CD4-positive, alpha-beta T cell (primary cell): ENCODE measurements at places on chromosomes 16 and 17.

- DNase-seq = no peak
Observed at GRCh38 chr16:87854053-87854906, 15.0 kb downstream of the SLC7A5 start.

GRCh38 chr16:14420721-14421488 lies 209.2 kb downstream of the PARN start:
- DNase-seq = no peak

DNA sequence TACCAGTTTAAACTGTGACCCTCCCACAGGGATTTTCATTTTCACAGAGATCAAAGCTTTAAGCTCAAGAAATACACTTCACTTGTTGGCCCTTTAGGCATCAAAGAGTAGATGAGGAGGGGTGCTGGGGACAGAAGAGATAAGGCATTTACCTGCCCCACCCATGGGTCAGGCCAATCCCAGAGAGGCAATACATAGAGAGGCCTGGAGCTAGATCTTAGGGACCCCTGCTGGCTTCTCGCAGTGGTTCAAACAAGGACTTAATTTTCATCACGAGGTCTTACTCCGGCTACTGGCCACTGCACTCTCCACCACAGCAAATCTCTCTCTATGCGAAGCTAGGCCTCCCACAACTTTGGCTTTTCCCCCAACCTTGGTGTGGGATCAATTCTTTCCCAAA lies 46.6 kb downstream of the NOG start:
- DNase-seq = no peak

DNA sequence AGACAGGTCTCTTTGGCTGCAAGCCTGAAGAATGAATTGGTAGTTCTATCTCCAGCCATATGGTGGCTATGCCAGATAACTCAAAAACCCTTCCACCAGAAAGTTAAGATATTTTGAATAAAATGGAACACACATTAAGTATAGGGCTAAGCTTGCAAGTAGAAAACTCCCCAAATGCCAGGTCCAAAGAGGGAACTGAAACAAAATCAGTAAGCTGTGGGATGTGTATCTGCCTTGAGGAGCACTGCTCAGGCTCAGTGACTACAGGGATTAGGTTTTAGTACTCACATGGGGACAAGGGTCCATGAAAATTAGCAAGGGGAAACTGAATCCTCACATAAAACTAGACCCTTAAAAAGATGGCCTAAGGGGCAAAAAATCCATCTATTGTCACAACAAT lies 115.7 kb upstream of the PMFBP1 start:
- DNase-seq = no peak

GRCh38 chr17:20095336-20096080 lies 86.3 kb downstream of the SPECC1 start:
- no peak for DNase-seq

GRCh38 chr17:49003557-49004511 lies 6.6 kb downstream of the IGF2BP1 start:
- DNase-seq = no peak

GRCh38 chr17:55722742-55723487 lies at the start of gene TMEM100:
TMEM100 (minus strand) TSS chr17:55722864; CDS start chr17:55721070, 1,794 bp downstream.
- no peak for DNase-seq

GRCh38 chr16:20323591-20324117 lies 3.7 kb downstream of the GP2 start:
- DNase-seq = no peak

DNA sequence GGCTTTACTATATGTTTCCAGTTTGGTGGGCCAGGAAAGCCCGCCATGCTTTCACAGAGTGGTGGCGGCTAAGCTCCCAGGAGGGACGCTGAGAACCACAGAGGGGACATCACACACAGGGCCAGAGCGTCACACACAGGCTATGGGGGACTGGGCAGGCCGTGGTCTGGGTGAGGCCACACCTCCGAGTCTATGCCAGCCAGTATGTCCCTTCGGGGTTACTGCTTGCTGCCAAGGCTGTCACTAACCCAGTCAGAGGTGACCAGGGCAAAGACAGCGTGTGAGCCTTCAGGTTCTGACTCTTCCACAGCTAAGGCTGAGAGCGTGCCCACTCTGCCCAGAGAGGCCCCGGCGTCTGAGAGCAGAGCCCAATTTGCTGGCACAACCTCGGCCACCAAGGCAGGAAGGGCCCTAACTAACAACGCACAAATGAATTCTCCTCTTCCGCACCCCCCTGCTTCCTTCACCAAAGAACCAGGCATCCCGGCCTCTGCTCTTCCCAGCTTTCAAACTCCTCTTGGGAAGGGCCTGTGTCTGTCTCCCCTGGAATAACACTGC lies 2.9 kb downstream of the PLD6 start:
- DNase-seq = no peak

GRCh38 chr17:81242421-81243332 lies 3.6 kb downstream of the NDUFAF8 start:
- DNase-seq = no peak

DNA sequence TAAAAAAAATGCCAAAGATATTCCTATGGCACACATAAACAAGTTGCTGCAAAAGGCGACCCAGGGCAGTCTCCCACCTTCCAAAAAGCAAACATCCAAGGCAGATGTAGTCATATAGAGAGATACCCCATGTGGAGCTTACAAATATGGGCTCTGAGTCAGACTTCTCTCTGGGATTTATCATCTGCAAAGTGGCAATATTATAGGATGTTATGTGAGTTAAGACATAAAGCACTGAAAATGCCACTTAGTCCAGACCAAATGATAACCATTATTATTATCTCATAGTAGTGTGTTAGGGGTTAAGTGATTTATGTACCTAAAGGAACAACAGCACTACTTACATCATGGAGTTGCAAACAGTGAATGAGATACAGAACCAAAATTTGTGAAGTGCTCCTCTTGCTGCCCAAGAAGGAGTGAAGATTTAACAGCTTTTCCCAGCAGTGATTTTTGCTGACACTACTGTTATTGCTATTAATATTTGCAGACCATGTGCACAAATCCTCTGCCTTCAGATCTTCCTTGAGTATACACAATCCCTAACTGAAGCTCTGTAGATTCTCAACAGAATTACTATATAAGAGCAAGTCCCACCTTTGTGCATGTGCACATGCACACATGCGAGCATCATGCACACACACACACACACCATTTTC lies 560.0 kb upstream of the SALL1 start:
- DNase-seq = no peak

GRCh38 chr16:54594601-54595391 lies 308.2 kb upstream of the IRX3 start:
- no peak for DNase-seq

GRCh38 chr17:73292031-73292531 lies 19.7 kb downstream of the CDC42EP4 start:
- DNase-seq = no peak

GRCh38 chr16:88799569-88800276 lies 3.9 kb upstream of the CDT1 start:
- DNase-seq = no peak

DNA sequence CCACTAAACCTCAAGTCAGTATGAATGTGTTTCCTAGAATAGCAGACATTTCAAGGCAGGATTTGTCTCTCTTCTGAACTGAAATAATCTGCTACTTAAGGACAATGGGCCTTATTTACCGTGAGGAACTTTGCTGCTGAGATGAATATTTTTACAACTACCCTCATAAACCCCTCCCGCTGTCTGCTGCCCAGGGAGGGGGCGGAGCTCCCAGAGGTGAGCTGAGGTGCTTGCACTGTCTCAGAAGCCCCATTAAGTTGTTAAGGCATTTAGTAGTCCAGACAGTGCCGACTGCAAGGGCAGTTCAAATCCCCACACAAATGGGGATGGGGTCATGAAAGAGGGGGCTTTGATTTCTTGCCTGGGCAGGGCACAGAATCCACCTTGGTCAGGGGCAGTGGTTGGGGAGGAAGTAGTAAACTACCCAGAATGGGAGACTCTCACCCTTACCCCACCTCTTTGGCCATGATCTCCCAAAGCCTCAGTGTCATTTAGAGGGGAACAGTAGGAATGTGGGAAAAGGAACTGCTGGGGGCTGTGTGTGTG lies 19.2 kb downstream of the HNF1B start:
- DNase-seq = no peak

DNA sequence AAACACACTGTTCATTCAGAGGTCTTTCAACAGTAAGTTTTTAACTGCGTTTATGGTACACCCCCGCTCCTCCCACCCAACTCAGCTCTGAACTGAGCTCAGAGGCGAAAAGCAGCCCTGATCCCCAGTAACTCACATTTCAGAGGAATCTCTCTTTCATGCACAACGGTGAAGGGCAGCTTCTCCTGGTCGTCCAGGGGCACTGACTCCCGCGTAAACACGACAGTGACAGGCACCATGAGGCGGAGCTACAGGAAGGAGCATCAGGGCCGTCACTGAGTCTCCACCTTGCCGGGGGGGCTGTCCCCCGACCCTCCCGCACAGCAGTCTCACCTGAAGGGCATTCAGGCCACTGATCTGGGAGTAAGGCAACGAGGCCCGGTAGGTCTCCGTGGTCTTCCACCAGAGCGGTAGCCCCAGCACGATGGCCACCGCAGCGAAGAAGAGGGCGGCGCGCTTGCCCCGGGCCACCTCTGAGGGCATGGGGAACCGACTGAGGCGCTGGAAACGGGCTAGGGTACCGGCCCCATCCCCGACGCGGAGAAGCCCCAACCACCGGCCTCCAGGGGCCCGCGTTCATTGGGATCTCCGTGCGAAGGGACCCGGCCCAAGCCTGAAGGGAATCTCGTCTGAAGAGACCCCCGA lies 486 bp downstream of the PIGS start:
- peak; percentile 56 for DNase-seq

DNA sequence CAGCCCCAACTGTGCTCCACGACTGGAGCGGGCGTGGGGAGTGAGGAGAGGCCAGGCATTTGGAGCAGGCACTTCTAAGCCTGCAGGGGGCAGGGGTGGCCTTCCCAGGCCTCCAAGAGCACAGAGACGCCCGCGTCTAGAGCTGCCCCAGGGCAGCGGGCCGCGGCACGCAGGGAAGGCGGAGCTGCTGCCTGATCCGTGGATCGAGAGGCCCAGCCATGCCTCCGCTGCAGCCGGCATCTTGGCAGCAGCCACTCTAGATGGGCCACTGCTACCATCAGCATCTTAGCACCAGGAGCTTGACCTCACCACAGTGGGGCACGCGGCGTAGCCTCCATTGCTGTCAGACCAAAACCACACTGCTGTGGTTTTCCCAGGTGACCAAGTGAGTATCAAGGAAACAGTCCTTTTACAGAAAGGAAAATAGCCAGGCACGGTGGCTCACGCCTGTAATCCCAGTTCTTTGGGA lies 20.4 kb upstream of the WDR45B start:
- DNase-seq = no peak

DNA sequence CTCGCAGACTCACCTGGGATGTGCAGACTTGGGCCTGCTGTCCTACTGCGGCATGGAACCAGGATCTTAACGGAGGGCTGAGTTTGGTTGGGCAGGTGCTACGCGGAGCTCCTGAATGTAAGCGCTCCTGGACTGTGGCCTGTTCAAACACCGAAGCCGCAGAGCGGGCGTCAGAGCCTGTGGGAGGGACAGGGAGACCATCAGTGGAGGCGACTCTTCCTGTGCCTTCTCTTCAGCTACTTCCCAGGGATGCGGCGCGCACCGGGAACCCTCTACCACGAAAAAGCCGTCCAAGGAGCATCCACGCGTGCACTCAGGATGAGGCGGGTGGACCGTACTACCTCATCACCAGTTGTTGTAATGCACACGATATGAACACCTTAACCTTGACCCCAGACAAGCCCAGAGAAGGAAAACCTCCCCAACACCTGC lies 2.0 kb downstream of the USP36 start:
- DNase-seq = no peak

GRCh38 chr16:4481526-4481925 lies 5.3 kb downstream of the HMOX2 start:
- no peak for DNase-seq

- no peak for DNase-seq
Observed at GRCh38 chr17:68694791-68695485, 93.8 kb upstream of the FAM20A start.

DNA sequence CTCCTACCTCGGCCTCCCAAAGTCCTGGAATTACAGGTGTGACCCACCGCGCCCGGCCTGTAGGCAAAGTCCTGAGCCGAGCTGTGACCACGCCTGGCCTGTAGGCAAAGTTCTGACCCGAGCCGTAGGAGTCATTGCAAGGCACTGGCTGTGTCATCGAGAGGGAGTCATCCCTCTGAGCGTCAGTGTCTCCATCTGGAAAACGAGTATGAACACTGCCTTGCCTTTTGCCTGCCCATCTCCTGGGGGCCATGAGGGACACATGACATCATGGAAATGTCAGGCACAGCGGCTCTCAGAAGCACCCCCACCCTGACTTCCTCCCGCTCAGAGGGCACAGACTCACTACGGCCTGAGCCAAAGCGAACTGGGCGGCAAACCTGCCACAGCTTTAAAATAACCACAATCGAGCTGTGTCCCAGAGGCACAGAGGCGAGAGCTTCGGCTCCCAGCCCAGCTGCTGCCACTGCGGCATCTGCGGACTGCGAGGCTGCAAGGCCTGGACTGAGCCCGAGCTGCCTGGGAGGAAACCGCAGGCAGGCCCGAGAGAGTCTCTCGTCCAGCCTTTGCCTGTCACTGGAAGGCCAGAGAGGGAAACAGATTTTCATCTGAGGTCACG lies 50.8 kb downstream of the RPH3AL start:
- no peak for DNase-seq

DNA sequence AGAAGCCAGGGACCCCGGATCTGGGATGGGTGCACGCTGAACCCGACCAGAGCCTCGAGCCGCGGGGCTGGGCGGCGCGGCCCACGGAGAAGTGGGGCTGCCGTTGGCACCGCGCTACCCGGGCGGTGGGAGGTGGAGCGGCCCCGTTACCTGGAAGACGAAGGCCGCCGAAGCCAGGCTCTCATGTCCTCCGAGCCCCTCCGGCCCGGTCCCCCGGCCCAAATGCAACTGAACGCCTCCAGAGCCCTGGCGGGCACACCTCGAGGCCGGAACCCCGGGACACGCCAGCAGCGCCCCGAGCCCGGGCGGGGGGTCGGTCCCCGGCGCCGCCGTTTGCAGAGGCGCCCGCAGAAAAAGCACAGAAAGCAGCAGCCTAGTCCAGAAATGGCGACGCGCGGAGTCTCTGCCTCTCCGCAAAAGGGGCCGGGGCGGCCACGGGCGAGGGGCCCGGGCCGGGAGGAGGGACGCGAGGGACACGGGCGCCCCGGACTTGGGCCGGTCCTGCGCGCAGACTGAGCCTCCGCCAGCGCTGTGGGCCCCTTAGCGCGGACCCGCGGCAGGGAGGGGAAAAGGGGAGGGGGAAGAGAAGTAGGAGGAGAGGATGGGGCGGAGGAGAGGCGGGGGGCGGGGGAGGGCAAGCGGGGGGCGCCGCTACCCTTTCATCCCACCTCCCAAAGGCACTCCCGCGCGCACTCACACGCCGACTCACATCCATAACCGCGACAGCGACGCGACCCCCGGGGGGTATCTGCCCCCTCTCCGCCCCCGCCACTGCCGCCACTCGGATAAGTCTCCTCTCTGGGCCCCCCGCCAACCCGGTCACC lies 1.4 kb downstream of the AXIN2 start:
- DNase-seq = no peak
